ENCODE measurements at places on chromosomes 5 and 9.

DNA sequence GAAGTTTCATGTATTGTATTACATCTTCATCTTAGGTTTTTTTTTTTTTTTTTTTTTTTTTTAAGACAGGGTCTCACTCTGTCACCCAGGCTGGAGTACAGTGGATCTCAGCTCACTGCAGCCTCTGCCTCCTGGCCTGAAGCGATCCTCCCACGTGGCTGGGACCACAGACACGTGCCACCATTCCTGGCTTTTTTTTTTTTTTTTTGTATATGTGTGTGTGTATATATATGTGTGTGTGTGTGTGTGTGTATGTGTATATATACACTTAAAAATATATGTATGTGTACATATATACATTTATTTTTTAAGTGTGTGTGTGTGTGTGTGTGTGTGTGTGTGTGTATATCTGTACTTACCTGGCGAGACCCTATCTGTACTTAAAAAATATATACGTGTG lies 6.6 kb downstream of the DMXL1 start:
- DNase-seq = no peak

- DNase-seq = no peak
Observed at GRCh38 chr5:168502563-168503237, 16.4 kb downstream of the RARS1 start.

- peak; percentile 42 for DNase-seq
Observed at GRCh38 chr9:2281031-2281802, 266.1 kb downstream of the SMARCA2 start.

DNA sequence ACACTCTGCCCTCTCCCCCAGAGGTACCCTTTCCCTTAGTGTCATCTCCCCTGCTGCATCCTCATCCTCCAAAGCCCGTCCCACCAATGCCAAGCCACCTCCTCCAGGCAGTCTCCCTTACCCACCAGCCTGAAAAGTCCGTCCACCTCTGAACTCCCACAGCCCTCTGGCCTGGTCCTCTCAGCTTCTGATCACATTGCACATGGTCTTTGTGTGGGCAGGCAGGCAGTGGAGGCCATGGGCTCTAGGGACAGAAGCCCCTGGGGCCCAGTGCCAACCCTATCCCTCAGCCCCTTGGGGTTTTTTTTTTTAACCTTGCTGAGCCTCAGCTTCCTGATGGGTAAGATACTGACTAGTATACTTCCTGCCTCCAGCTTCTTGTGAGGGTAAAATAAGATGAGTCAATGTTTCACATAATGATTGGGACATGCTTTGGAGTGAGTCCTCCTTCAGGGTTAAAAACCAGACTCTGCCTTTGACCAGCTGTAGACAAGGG lies 19.4 kb downstream of the CSF1R start:
- DNase-seq = no peak

- peak; percentile 73 for DNase-seq
Observed at GRCh38 chr5:78985116-78985724, at the start of gene ARSB. Gene ARSB (minus strand): TSS chr5:78985310. CDS start chr5:78985248, 62 bp downstream.

GRCh38 chr5:146751781-146752401 lies 126.7 kb downstream of the PPP2R2B start:
- DNase-seq = no peak

DNA sequence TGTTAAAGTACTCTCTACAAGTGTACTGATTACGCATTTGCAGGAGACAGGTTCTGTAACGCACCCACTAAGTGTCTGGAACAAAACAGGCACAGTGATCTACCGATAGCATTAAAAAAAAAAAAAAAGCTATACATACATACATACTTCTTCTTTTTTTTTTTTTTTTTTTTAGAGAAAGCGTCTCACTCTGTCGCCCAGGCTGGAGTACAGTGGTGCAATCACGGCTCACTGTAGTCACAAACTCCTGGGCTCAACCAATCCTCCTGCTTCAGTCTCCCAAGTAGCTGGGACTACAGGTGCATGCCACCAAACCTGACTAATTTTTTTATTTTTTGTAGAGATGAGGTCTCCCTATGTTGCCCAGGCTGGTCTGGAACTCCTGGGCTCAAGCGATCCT lies 7.6 kb downstream of the KIF24 start:
- no peak for DNase-seq

GRCh38 chr9:105877721-105878120 lies 183.4 kb downstream of the TMEM38B start:
- DNase-seq = no peak

DNA sequence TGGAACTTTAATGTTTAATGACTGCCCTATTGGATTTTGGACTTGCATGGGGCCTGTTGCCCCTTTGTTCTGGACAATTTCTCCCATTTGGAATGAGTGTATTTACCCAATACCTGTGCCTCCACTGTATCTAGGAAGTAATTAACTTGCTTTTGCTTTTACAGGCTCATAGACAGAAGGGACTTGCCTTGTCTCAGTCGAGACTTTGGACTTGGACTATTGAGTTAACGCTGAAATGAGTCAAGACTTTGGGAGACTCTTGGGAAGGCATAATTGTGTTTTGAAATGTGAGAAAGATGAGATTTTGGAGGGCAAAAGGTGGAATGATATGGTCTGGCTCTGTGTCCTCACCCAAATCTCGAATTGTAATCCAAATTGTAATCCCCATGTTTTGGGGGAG lies 368.2 kb downstream of the PDE4D start:
- DNase-seq = peak; percentile 45

DNA sequence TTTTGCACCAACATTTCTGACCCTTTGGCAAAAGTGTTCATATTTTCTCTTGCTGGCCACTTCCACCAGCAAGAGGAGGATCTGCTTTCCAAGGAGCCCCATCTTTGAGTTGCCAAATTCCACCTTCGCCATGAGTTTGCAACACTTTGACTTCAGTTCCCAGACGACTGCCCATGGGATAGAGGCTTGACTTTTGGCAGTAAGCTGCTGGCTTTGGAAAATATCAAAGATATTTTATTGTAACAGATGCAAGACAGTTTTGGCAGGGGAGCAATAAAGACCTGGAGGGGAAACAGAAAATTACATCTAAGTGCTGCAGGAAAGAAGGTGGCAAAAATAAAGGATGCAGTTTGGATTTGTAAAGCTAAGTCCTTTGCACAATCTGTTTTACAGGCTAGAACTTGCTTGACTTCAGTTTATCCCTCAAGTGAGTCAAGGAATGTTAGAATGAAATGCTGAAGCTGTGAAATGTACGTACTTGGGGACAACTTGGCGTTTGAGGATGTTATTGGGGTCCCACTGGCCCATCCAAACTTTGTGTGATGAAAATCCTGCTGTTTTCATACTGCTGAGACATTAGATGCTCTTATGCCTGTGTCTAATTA lies 232.9 kb downstream of the GOLPH3 start:
- DNase-seq = no peak

- DNase-seq = no peak
Observed at GRCh38 chr9:71183251-71183650, 61.8 kb upstream of the TRPM3 start.

- DNase-seq = peak; percentile 66
Observed at GRCh38 chr9:84170521-84171141, 169.9 kb downstream of the SLC28A3 start.

GRCh38 chr5:133848341-133848811 lies 120.0 kb downstream of the C5orf15 start:
- no peak for DNase-seq

DNA sequence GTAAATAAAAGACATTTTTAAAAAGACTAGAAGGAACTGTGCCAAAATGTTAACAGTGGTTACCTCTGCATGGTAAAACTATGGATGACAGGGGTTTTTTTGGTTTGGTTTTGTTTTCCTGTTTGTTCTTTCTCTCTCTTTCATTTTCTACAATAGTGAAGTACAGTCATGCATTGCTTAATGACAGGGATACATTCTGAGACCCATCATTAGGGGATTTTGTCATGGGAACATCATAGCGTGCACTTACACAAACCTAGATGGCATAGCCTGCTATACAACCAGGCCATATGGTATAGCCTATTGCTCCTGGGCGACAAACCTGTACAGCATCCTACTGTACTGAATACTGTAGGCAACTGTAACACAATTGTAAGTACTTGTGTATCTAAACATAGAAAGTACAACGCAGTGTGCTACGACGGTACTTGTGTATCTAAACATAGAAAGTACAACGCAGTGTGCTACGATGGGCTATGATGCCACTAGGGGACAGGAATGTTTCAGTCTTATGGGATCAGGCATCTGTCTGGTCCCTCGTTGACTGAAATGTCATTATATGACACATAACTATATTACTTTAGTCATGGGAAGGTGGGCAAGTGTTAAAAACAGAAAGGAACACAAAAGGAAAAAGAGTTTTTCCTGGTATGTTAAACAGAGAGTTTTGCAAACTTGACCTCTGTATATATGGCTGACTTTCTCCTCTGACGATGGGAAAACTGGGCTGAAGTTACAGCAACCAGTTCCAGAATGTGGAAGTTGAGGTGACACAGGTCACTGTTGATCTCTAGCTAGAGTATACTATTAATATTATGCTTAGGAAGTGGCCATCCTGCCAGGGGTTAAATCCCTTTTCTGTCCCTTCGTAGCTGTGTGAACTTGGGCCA lies 7.4 kb upstream of the ADAM19 start:
- DNase-seq = no peak

GRCh38 chr5:95590880-95591279 lies 29.0 kb upstream of the GPR150 start:
- no peak for DNase-seq

GRCh38 chr5:141753971-141754713 lies 72.1 kb upstream of the ARAP3 start:
- DNase-seq = peak; percentile 54

GRCh38 chr9:105339849-105340248 lies 95.4 kb downstream of the SLC44A1 start:
- no peak for DNase-seq

DNA sequence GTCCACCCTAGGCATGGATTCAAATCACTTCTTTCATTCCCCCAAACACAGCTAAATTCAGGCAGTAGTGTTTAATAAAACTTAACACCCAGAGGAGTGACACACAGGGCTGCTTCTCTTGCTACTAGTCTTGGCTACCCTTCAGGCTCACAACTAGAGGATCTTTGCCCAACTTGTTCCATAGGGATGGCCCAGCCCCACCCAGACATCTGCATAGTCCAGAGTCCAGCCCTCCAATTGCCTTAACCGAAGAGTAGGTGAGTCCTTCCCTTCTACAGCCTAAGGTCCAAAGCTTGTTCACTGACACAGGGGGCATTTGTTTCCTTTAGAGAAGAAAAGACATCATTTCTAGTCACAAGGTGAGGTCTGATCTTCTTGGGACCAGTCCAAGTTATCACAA lies 15.2 kb upstream of the RXFP3 start:
- no peak for DNase-seq

- no peak for DNase-seq
Observed at GRCh38 chr5:58455480-58455879, 4.4 kb downstream of the PLK2 start.

GRCh38 chr5:18216729-18217128 lies 582.5 kb downstream of the TAF11L14 start:
- DNase-seq = no peak

- DNase-seq = no peak
Observed at GRCh38 chr9:15426019-15426418, 3.3 kb downstream of the SNAPC3 start.

- DNase-seq = no peak
Observed at GRCh38 chr9:90129446-90129845, 513.2 kb downstream of the DIRAS2 start.

GRCh38 chr5:144281784-144282183 lies 111.1 kb downstream of the KCTD16 start:
- DNase-seq = no peak

DNA sequence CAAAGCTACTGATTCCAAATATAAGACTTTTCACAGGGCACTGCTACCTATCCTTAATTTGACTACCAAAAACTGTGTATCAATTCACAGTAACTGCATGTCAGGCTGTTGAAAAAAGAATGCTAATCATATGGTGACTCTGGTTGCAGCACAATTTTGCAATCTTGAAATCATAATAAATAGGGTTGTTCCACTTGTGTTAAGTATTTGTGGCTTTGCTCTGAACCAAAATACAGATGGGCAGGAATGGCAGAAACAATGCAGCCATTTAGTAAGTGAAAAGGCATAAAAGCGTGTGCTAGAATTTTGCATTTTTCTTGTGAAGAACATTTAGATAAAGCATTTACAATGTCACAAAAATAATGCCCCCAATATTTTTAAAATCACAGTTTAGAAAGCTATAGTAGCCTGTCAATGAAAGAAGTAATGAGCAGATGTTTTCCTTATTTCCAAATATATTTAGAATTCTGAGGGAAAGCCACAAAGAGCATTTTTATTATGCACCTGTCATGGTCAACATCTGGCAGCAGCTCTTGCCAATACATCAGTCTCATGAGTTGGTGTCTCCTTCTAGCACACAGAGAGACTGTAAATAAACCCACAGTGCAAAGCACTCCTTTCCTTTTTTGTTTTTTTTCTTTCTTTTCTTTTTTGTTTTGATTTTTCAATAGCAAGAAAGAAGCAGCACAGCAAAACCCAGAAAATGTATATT lies 54.8 kb upstream of the PAM start:
- no peak for DNase-seq

DNA sequence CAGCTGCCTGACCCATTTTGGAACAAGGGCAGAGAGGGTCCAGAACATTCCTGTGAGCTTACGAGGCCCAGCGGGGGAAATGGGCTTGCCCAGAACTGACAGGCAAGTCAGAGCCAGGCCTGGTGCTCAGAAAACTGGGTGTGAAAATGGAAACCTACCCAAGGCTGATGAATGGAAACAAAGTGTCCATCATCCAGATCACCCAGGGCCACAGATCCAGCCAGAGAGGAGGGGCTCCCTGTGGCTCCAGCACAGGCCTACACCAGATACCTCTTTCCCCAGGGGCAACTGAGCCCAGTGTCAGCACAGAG lies 3.1 kb downstream of the CLTB start:
- DNase-seq = no peak

GRCh38 chr9:136075881-136076678 lies 19.0 kb downstream of the NACC2 start:
- no peak for DNase-seq

GRCh38 chr5:8360012-8360411 lies 491.1 kb downstream of the MTRR start:
- no peak for DNase-seq

- no peak for DNase-seq
Observed at GRCh38 chr5:57675236-57675635, 192.6 kb upstream of the ACTBL2 start.

- DNase-seq = no peak
Observed at GRCh38 chr9:98529841-98530240, 178.9 kb downstream of the GABBR2 start.

- DNase-seq = no peak
Observed at GRCh38 chr9:110977259-110977709, 61.0 kb downstream of the LPAR1 start.

GRCh38 chr5:128276537-128277216 lies 193.1 kb downstream of the SLC12A2 start:
- peak; percentile 18 for DNase-seq

- no peak for DNase-seq
Observed at GRCh38 chr5:146851133-146851532, 27.4 kb downstream of the PPP2R2B start.

DNA sequence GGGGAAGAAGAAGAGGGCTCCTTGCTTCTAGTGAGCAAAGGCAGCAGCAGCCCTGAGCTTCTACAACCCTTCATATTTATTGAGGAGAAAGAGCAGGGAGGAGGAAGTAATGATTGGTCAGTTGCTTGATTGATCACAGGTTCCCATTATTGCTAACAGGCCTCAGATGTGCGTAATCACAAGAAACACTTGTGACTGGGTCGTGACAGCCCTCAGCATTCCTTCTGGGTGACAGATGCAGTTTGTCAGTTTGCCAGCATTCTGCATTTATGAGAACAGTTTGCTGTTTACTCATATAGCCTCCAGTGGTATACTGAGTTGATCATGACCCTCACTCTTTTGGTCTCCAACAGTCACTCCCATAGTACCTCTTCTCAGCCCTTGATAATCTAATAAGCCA lies 111.5 kb upstream of the TNC start:
- no peak for DNase-seq

GRCh38 chr9:18189871-18190670 lies 283.9 kb upstream of the ADAMTSL1 start:
- DNase-seq = peak; percentile 18

All from hepatocyte (in vitro differentiated cells).